ENCODE measurements at places on chromosomes 6 and 20. TPM values are rescaled to one million over a fixed set of nuclear protein-coding genes. Genes with fewer than 3 reads are reported as not detected.

- DNase-seq = no peak
- no peak overlapping the region for H3K4me3 ChIP-seq
- H3K27me3 ChIP-seq = no peaks in the 10 kb centered on the region
- no peak overlapping the region for H3K27ac ChIP-seq
- H3K36me3 ChIP-seq = peaks cover 34% of the 10 kb centered on the region
These were observed 1.8 kb downstream of the SSR1 start for GRCh38 chr6:7311176-7311575.

GRCh38 chr6:136752554-136752953 lies 39.7 kb downstream of the MAP3K5 start:
- no peaks in the 10 kb centered on the region for H3K27me3 ChIP-seq
- no peak for DNase-seq
- H3K4me3 ChIP-seq = no peak overlapping the region
- peak overlapping the region; percentile 66 for H3K27ac ChIP-seq
- H3K4me1 ChIP-seq = peaks cover 55% of the 10 kb centered on the region

DNA sequence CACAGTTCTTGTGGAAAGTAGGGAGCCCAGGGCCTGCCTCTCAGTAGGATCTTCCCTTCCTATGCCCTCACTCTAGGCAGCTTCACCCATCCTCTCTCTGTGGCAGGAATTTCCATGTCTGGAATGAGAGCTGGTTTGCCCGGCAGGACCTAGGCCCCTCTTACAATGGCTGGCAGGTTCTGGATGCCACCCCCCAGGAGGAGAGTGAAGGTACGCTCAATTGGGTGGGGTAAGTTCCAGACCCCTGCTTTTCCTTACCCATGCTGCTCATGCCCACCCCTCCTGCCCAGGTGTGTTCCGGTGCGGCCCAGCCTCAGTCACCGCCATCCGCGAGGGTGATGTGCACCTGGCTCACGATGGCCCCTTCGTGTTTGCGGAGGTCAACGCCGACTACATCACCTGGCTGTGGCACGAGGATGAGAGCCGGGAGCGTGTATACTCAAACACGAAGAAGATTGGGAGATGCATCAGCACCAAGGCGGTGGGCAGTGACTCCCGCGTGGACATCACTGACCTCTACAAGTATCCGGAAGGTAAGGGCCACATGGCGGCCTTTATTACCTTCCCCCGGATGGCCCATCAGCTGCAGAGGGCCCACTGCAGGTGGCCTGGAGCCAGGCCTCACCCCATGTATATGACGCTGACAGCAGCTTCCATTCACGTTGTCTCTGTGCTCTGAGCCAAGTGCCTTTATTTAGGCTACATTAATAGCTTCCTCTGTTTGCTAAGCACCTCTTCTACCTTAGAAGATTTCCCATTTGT lies 22.8 kb downstream of the TGM6 start:
- H3K4me1 ChIP-seq = no peaks in the 10 kb centered on the region
- no peak overlapping the region for H3K4me3 ChIP-seq
- H3K27ac ChIP-seq = no peak overlapping the region
- H3K36me3 ChIP-seq = no peaks in the 10 kb centered on the region
- H3K27me3 ChIP-seq = peaks cover 37% of the 10 kb centered on the region

GRCh38 chr6:169979873-169980432 lies 228.5 kb downstream of the ERMARD start:
- H3K27me3 ChIP-seq = peaks cover 33% of the 10 kb centered on the region
- no peaks in the 10 kb centered on the region for H3K36me3 ChIP-seq
- H3K27ac ChIP-seq = no peak overlapping the region
- H3K4me3 ChIP-seq = no peak overlapping the region

- H3K36me3 ChIP-seq = peaks cover 14% of the 10 kb centered on the region
- no peak for DNase-seq
- peaks cover 98% of the 10 kb centered on the region for H3K4me1 ChIP-seq
- H3K27ac ChIP-seq = peak overlapping the region; percentile 97
- H3K4me3 ChIP-seq = peak overlapping the region; percentile 83
These were observed 2.4 kb upstream of the TAF8 start for GRCh38 chr6:42047790-42048405.

- DNase-seq = no peak
- H3K27me3 ChIP-seq = peaks cover 66% of the 10 kb centered on the region
- no peak overlapping the region for H3K4me3 ChIP-seq
- H3K36me3 ChIP-seq = no peaks in the 10 kb centered on the region
- H3K27ac ChIP-seq = no peak overlapping the region
These were observed 227.6 kb downstream of the BMP7 start for GRCh38 chr20:57038608-57039440.

GRCh38 chr20:59398537-59399205 lies 98.3 kb downstream of the EDN3 start:
- H3K27ac ChIP-seq = no peak overlapping the region
- H3K27me3 ChIP-seq = peaks cover 99% of the 10 kb centered on the region
- no peak for DNase-seq
- no peak overlapping the region for H3K4me3 ChIP-seq
- H3K36me3 ChIP-seq = no peaks in the 10 kb centered on the region

DNA sequence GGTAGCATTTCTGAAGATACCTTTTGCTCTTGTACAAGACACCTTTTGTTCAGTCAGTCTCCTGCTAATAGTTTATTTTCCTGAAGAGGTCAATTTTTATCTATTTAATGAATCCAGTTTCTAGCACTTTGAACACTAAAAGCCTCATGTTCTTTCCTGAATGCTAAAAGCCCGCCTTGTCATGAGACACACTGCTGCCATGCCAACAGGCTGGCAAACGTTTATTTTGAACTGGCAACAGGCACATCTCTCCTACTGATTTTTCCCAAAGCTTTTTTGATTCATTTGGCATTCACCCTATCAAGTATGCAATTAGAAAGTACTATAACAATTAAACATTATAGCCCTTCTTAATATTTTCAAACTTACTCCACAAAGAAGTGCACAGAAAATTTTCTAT lies 421.2 kb upstream of the EYS start:
- H3K4me1 ChIP-seq = no peaks in the 10 kb centered on the region
- H3K4me3 ChIP-seq = no peak overlapping the region
- no peaks in the 10 kb centered on the region for H3K27me3 ChIP-seq
- DNase-seq = no peak
- no peak overlapping the region for H3K27ac ChIP-seq

GRCh38 chr6:31935021-31935420 lies 7.5 kb downstream of the C2 start:
- DNase-seq = no peak
- H3K36me3 ChIP-seq = no peaks in the 10 kb centered on the region
- no peak overlapping the region for H3K4me3 ChIP-seq
- H3K27me3 ChIP-seq = peaks cover 9% of the 10 kb centered on the region
- H3K4me1 ChIP-seq = no peaks in the 10 kb centered on the region

- no peak for DNase-seq
- H3K4me1 ChIP-seq = no peaks in the 10 kb centered on the region
- H3K4me3 ChIP-seq = no peak overlapping the region
- no peak overlapping the region for H3K27ac ChIP-seq
These were observed 789.2 kb downstream of the MAFB start for GRCh38 chr20:39899881-39900280.

DNA sequence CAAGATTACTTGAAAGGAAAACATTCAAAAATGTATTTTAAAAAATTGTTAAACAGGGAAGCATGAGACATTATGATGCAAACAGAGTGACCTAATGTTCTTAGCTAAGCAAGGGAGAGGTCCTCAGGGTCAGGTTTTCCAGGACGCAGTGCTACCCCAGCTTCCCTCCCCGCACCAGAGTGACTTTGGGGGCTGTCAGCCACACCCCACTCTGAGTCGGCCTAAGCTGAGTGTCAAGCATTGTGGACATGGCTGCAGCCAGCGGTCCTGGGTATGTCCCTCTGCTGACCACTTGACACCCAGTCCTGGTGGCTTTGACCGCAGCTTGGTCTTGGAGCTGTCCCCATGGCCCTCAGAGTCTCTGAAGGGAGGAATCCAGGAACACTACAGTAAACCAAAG lies 54.9 kb upstream of the CD93 start:
- DNase-seq = no peak
- H3K27me3 ChIP-seq = no peaks in the 10 kb centered on the region
- H3K36me3 ChIP-seq = no peaks in the 10 kb centered on the region
- peaks cover 47% of the 10 kb centered on the region for H3K4me1 ChIP-seq
- H3K4me3 ChIP-seq = no peak overlapping the region
- no peak overlapping the region for H3K27ac ChIP-seq

FILIP1 gene
- 173 TPM for total RNA-seq

TMC2 gene
- not detected for total RNA-seq

CRISP3 gene
- total RNA-seq = not detected

CLPSL2 gene
- not detected for total RNA-seq

DNAH8 gene
- 0.03 TPM for total RNA-seq

ELOVL4 gene
- total RNA-seq = 0.19 TPM

Measured in left ventricle myocardium inferior (tissue), 1 donor.